Cerebellar cortex (tissue), 1 donor: ENCODE measurements at places on chromosomes 13 and 19.
A peak's percentile ranks its signal among the peaks of the same experiment; 100 is the strongest.

DNA sequence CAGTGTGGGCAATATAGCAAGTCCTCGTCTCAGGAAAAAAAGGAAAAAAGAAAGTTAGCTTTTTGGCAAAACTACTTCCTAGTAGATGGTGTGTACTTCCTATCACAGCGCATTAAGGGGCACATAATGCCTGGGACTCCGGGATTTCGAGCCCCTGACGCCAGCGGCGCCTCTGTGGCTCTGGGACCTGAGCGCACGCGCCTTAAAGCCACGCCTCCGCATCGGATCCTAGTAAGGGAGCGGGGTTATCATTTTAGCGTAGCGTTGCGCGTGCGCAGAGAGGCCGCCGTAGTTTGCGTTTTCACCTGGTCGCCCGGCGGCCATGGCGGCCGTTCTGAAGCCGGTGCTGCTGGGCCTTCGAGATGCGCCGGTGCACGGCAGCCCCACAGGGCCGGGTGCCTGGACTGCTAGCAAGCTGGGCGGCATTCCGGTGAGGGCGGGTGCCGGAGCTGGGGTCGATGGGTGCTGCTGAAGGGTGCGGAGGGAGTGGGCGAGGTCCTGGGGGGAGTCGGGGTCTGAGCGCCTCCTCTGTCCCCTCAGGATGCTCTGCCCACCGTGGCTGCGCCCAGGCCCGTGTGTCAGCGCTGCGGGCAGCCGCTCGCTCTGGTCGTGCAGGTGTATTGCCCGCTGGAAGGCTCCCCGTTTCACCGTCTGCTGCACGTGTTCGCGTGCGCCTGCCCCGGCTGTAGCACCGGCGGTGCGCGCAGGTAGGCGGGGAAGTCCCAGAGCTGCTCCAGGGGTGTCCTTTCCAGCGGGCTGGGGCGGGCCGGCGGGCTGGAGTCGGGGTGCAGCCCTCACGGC is at the start of gene PDCD2L:
TSS of gene PDCD2L (plus strand) at position 291 of the 801 bp plus-strand sequence. CDS start at position 323, 32 bp downstream.
- peak; percentile 92 for DNase-seq

DNA sequence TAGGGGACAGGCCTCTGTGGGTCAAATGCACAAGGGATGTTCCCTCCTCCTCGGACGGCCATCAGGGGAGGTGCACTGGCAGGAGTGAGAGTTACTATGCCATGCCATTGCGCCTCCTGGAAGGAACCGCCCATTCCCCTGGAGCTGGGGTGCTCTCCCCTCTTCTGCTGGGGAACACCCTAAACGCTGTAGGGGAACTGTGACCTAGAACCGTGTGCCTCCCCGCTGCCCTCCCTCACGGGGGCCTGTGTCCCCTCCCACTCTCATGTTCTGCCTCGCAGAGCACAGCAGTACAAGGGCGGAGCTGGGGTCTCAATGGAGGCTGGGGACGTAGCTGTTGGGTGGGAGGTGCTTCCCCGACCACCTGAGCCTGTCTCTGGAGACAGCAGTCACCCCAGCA is 17.2 kb upstream of the CRTC1 start:
- no peak for DNase-seq

- peak; percentile 85 for DNase-seq
These were observed 205.1 kb upstream of the STARD13 start for GRCh38 chr13:33490461-33491327.

GRCh38 chr19:4911786-4912672 is 2.7 kb downstream of the UHRF1 start:
- DNase-seq: peak; percentile 61

DNA sequence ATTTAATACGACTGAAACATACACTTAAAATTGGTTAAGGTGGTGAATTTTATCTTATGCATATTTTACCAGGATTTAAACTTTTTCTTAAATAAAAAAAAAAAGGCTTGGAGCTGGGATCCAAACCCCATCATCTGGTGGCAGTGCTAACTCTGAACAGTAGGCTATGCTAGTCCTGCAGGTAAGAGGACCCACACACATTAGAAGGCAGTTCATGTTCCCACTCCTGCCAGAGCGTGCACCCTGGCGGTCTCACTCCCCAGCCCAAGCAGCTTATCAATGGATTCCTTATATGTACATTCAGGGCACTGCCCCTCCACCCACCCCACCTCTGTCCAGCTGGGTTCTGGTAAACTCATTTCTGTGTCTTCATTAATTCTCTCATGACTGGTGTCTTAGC is 31.3 kb upstream of the CEBPA start:
- DNase-seq: no peak

DNA sequence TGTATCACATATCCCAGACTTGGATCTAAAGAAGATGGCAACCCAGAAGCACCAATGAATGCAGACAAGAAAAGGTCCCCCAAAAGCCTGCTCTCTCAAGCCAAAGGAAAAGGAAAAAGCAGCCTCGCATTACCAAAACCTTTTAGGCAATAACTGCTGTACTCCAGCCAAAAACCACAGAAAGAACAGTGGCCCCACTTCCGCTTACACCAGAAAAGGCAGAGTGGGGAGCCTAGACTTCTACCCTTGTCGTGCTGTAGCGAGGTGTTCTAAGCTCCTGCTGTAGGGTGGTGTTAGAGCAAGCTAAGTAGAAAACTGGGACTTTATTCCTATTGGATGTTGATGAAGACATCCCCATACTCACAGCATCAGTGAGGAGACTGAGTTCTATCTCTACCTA is 244.0 kb upstream of the RXFP2 start:
- no peak for DNase-seq

- DNase-seq: peak; percentile 77
These were observed 12.5 kb upstream of the ACTN4 start for GRCh38 chr19:38634757-38635482.

DNA sequence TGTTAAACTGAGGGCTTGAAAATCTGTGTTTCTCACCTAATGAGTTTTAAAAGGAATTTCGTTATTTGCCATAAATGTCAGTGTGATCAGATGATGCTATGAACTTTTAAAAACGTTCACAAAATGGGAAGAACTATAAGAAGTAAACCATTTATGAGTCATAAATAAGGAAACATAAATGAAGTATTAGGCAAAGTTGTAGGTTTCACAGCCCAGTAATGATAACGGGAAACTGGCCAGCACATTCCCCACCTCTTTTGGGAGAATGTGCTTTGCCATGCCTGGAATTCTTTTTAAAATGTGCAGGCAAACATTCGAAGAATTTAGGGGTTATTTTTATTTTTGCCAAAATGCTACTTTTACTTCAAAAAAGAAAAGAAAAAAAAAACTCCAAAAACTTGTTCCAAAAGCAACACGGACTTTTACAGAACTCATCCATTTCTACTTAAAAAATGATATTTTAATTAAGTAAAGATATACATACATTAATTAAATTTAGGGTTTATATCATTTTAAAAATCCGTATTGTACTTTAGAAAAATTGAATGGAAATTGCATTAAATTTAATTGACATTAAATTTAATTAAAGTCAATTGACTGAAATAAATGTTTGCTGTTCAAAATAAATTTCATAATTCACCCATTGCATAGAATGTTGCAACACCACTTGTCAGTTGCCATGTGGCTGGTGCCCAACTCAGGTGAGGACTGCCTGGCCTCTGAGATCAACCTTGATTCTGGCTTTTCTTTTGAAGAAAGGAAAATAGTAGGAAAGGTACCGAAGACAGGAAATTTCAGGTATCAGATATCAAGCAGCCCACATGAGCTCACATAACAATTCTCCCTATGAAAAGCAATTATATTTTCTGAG is 1198.5 kb downstream of the EFNB2 start:
- DNase-seq: no peak

DNA sequence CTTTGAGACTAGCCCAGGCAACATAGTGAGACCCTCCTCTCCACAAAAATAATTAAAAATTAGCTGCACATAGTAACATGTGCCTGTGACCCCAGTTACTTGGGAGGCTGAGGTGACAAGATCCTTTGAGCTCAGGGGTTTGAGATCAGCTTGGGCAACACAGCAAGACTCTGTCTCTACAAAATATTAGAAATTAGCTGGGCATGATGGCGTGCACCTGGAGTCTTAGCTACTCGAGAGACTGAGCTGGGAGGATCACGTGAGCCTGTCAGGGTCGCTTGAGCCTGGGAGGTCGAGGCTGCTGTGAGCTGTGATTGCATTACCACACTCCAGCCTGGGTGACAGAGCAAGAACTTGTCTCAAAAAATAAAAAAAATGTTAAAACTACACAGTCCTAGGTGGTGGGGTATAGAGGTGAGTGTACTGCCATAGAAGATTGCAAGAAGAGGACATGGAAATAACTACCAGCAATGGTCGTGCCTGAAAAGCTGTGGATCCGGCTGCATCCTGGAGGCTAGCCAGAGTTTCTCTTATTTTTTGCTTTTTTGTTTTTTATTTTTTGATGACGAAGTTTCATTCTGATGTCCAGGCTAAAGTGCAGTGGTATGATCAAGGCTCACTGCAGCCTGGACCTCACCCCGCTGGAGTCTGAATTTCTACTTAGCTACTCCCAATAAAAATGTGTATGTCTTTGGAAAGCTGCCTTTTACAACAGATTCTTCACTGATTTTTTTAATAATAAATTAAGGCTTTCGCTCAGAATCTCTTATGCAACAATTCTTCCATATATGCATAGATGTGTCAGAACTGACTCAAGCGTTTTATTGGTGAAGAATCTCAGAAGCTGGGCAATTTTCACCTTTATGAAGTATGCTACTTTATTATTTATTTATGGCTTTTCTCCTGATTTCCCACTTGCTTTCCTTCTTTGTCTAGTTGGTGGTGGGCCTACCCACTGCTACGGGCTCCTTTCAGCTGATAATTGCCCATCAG is 393.8 kb downstream of the TSHZ3 start:
- no peak for DNase-seq

- no peak for DNase-seq
These were observed 818.4 kb downstream of the DIAPH3 start for GRCh38 chr13:59345311-59345710.

- peak; percentile 90 for DNase-seq
These were observed 15.2 kb upstream of the EHD2 start for GRCh38 chr19:47697863-47698609.

GRCh38 chr13:59404331-59404730 is 759.4 kb downstream of the DIAPH3 start:
- DNase-seq: no peak

GRCh38 chr19:38683393-38684077 is 36.1 kb downstream of the ACTN4 start:
- DNase-seq: peak; percentile 31

- DNase-seq: no peak
These were observed 23.5 kb downstream of the CEACAM16 start for GRCh38 chr19:44722131-44723121.

DNA sequence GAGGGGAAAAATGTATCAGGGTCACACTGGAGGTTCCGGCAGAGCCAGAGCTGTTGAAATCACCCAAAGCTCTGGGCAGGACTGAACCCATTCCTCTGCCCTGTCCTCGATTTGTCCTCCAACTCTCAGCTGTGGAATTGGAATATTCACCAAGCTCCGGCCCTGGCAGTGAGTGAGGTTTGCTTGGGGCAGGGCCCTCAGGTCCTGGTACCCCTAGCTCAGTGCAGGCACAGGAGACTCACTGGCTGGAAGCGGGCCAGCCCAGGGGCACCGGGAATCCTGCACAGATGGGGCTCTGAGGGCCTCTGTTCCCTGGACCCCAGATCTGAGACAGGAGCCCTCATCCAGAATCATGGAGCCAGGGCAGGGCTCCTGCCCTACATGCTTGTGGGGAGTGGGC is 1322.3 kb downstream of the UQCRFS1 start:
- DNase-seq: no peak

DNA sequence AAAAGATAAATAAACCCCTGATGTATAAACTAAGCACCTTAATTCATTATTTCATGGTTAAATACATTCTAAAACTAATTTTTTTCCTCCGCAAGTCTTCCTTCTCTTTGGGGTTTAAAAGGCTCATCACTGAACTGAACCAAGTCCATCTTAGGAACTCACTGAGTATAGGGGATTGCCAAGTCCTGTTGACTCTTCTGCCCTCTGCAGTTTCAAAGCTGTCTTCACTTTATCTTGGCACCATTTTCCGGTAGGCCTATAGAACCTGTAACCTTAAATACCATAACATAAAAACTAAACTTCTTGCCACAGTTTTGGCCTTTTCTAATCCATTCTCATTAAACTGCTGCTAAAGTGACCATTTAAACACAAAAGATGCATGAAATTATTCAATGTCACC is 66.5 kb upstream of the USPL1 start:
- DNase-seq: peak; percentile 19

GRCh38 chr19:31286491-31286890 is 62.7 kb downstream of the TSHZ3 start:
- no peak for DNase-seq

GRCh38 chr13:26910754-26911465 is 150.3 kb upstream of the GPR12 start:
- DNase-seq: no peak

- DNase-seq: no peak
These were observed 279.8 kb upstream of the EDNRB start for GRCh38 chr13:78198419-78198818.

GRCh38 chr19:4974880-4975469 is 6.1 kb downstream of the KDM4B start:
- no peak for DNase-seq

DNA sequence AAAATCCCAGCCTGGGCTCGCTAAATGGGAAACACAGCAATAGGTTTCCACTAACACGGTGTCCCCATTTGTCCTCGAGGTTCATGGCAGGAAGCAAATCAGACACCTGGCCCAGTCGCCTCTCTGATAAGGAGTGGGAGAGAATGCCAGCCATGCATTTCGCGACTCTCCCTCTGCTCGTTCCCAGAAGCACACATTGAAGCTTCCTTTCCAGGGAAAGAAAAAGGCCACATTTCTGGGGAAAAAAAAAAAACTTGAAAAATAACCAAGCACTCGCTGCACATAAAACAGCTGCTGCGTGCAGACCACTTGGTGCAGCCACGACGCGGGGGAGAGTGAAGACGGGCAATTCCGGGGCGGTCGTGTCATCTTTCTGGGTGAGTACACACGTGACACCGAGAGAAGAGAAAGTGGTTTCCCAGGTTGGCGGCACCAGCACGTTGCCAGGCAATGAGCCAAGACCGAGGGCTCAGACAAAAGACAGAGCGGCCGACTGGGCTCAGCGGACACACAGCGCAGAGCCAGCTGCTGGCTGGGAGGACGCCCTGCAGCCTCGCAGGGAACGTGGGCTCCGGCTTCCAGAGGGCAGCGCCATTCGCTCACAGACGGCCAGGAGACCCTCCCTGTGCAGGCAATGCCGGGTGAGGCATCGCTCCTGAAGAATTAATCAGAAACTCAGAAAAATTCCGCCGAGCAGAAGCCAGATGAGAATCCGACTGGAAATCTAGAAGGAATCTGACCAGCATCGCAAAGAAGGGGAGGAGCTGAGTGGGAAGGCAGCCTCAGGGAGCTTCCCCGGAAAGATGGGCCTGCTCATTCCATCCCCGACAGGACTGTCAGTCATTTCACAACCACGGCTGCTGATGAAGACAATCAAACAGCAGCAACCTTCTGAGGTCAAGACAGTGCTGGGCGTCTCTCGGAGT is 83.2 kb upstream of the IRS2 start:
- DNase-seq: peak; percentile 11

DNA sequence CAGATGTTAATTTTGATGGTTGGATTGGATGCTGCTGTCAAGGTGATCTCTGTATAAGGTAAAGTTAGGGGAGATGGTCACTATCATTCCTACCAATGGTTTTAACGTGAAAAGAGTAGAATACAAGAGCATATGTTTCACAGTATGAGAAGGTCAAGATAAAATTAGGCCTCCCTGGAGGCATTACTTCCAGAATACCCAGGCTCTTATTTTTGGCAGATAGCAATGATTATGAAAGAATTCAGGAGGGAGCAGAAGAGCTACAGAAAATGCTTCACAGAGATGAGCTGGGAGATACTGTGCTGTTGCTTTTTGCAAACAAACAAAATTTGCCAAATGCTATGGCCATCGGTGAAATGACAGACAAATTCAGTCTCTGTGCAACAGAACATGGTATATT is 547.5 kb upstream of the SPRY2 start:
- peak; percentile 82 for DNase-seq
